ENCODE measurements at places on chromosomes 5 and 9.
A peak's percentile ranks its signal among the peaks of the same experiment; 100 is the strongest.

DNA sequence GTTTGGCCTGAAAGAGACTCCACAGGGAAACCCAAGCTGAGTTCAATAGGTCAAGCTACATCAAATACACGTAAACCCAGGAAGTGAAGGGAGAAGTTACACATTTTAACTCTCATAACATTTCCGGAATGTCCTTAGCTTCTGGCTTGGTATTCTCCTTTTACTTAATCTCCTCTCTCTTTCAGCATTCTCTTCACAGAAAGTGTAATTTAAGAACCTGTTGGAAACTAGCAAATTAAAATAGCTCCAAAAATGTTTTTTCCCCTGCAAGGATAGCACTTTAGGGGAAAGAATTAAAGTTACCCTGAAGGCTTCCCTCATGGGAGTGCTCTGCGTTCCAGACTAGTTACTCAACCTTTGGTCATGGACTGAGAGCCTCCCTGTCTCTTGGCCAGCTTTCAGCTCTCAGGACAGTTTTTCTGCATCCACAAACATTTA is 292.7 kb upstream of the TARS1 start:
- no peak for DNase-seq

- DNase-seq, result no peak
These were observed 14.1 kb upstream of the EXOC3 start for GRCh38 chr5:428754-429452.

DNA sequence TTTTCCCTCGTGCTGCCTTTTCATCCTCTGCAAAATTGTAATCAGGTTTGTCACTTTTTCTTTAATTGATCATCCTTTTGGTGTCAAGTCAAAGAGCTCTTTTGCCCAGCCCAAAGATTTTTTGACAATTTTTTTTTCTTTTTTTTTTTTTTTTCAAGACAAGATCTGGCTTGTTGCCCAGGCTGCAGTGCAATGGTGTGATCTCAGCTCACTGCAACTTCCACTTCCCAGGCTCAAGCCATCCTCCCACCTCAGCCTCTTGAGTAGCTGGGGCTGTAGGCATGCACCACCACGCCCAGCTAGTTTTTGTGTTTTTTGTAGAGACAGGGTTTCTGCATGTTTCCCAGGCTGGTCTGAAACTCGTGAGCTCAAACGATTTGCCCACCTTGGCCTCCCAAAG is 36.7 kb downstream of the CDK7 start:
- DNase-seq, result no peak

DNA sequence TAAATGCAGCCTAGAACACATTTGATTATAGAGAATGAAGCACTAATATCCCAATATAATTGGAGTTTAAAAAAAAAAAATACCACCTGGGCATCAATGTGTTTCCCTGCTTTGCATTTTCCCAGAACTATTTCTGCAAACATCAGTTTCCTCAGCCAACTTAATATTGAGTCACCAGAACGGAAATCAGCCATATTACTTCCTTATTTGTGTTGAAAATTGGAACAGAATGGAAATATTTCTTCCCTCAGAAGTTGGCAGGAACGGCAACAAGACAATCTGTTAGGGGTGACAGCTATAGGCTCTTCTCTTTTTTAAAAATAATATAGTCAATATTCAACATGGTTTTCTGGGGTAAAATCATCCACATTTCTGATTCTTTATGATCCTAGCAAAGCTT is 4.0 kb downstream of the MFAP3 start:
- DNase-seq, result no peak

DNA sequence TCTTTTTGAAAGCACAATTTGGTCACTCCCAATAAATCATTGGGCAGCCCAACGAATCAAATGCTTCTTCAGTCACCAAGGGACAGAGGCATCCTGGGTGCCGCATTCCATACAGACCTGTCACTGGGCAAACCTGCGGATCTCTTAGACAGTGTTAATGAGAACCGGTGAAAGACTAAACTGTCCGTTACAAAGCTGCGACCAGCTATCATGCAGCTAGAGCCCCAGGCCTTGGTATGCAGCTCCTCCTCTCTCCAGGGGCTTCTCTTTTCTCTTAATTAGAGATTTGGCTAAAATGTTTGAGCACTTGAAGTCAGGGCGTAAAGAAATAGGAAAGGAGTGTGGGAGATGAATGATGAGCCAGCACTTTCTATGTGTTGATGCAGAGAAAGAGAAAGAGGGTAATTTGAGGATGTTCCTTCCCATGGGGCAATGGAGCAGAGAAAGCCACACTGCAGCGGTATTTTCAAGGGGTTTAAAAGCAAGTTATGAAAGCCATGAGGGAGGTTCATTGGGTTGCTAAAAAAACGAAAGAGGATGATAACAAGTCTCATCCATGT is 175.3 kb downstream of the RFK start:
- DNase-seq, result no peak

GRCh38 chr5:15249152-15249551 is 250.8 kb upstream of the FBXL7 start:
- no peak for DNase-seq

GRCh38 chr5:150801117-150801927 is 22.8 kb downstream of the SMIM3 start:
- DNase-seq, result no peak

- no peak for DNase-seq
These were observed 11.6 kb downstream of the DIPK1B start for GRCh38 chr9:136723989-136724388.

DNA sequence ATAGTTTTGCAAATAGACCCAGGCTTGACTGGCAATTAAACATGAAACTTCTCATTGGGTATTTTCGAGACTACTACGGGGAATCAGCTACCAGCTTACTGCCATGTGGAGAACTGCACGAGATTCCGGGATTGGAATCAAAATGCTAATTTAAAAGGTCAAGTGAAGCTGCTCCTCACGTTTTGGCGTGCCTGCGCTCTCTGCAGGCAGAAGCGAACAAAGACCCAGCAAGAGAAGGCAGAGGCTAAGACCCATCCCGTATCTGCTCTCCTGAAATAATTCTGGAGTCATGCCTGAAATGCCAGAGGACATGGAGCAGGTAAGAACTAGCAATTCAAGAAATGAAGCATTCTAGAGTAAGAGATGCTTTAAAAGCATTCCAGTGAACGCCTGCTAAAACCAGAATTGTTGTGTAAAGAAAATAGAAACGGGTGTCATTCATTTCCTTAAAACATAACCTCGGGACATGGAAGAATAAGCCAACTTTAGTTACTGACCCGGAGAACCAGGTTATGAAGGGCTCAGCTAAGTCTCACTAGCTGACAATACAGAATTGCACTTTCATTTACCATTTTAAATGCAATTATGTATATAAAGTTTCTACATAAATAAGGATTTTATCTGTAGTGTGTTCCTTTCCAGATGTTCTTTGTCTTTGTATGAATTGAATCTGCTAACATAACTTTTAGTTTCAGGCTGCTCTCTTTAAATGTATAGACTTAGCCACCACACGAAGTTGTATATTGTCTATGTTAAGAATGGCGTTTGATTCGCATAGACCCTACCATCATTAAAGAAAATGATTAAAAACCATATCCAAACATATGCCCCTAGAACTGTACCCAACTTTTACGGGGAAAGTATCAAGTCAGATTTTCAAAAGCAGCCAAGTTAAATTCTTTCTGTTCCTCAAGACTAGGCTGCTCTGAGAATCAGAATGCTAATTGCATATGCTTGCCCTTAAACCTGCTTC is 2.0 kb upstream of the MAT2B start:
- DNase-seq, result peak; percentile 13

DNA sequence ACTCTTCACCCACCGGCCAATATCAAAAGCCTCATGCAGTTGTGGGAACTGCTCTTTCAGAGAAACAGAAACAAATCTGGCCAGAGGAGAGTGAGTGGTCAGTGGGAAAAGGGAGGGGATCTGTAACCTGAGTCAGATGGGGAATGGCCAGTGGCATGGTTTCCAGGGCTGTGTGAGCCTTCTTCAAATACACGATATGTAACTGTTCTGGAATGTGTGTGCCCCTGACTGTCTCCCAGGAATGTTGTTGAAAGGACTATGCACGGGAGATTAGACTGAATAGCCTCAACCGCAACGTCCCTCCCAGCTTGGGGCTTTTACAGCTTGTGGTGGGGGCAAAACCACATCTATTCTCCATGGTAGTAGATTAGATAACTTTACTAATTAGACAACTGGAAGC is 60.8 kb downstream of the SH3TC2 start:
- DNase-seq, result no peak

GRCh38 chr9:79824265-79824664 is 252.5 kb downstream of the TLE4 start:
- no peak for DNase-seq

- DNase-seq, result no peak
These were observed 228.7 kb downstream of the TUSC1 start for GRCh38 chr9:25449503-25449902.

GRCh38 chr9:124293718-124294506 is 36.2 kb downstream of the NEK6 start:
- no peak for DNase-seq

GRCh38 chr5:180454752-180455151 is 39.4 kb upstream of the CNOT6 start:
- DNase-seq, result no peak

DNA sequence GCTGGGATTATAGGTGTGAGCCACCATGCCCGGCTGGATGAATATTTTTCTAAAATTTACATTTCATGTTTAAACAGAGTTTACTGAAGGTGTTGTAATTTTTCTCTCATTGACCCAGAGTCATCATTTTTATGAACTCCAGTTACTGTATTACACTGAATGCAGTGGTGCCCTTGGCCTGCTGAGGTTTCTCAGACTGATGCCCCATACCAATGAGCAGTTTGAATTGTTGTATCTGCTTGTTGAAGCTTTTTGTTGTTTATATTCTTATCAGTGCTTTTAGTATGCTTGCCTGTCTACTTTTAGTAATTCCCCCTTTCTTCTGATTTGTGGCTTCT is 29.9 kb downstream of the NFX1 start:
- DNase-seq, result no peak

DNA sequence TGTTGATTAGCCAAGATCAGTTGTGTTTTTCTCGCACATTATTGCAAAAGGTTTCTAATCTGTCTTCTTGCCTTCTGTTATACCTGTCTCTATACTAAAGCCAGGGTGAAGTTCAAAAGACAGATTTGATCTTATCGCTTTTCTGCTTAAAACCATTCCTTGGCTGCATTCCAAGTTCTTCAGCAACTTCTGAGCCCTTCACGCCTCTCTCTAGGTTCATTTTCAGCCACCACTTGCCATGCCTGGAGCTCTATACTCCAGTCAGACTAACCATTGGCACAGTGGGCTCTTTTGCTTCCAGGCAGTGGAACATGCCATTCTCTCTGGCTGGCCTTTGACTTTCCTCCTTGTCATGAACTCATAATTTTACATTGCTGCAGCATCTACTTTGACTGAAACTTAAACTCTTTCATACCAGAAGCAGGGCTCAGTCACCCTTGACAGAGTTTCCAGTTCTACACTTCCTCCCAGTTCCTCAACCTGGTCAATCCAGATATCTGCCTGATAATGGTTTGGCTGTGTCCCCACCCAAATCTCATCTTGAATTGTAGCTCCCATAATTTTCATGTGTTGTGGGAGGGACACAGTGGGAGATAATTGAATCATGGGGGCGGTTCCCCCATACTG is 114.4 kb downstream of the SLC12A2 start:
- no peak for DNase-seq

DNA sequence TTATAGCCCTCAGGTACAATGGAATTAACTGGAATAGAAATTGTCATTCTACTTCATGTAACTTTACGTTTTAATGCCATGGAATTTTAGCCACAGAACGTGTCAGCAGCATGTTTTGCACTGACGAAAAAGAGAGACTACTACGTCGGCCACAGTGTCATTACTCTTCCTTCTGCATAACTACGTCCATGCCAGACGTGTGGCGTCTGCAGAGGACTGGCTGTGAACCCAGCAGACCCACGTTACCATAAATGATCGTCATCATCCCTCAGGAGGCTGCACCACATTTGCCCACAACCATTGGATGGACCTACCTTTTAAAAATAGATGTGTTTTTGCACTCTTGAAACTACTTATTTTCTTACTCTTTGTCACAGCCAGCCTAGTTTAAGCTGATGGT is 63.8 kb upstream of the ATG10 start:
- no peak for DNase-seq

GRCh38 chr5:96717874-96718273 is 55.7 kb downstream of the CAST start:
- no peak for DNase-seq

GRCh38 chr5:74541381-74541781 is 99.1 kb downstream of the ENC1 start:
- DNase-seq, result no peak

GRCh38 chr5:143258559-143259253 is 144.8 kb downstream of the NR3C1 start:
- no peak for DNase-seq

DNA sequence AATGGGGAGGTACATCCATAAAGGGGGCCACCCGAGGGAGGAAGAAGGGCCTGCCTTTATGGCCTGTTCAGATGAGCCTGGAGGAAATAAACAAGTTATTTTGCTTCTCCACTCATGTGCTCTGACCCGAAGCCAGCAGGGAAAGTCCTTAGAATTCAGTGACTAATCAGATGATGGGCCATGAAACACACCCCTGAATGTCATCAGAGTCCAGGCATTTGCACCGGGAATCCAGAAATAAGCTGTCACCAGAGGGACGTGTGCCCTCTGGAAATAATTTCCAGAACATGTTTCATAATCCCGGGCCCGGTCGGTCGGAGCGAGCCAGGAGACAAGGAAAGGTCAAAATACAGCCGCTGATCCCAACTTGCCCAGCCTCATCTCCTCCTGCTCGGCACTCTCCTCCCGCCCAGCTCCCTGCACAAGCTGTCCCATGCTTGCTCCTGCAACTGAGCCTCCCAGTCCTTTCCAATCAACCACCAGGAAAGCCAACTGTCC is 73.6 kb upstream of the ZNF622 start:
- DNase-seq, result no peak

DNA sequence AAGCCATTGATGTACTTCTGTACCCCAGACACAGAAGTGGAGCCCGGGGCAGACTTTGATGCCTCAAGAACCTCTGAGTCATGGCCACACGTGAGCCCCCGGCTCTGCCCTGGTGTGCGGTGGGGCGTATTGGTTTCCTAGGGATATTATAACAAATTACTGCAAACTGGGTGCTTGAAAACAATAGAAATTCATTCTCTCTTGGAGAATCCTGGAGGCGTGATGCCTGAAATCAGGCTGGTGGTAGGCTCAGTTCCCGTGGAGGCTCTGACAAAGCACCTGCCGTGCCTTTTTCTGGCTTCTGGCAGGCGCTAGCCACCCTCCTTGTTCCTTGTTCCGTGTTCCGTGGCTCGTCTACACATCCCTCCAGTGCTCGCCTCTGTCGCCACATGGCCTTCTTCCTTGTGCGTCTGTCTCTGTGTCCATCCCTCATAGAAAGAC is 24.2 kb downstream of the NEK6 start:
- DNase-seq, result no peak

GRCh38 chr5:154065971-154066370 is 27.2 kb downstream of the MFAP3 start:
- DNase-seq, result no peak

GRCh38 chr9:33331377-33331891 is 41.1 kb downstream of the NFX1 start:
- DNase-seq, result no peak

DNA sequence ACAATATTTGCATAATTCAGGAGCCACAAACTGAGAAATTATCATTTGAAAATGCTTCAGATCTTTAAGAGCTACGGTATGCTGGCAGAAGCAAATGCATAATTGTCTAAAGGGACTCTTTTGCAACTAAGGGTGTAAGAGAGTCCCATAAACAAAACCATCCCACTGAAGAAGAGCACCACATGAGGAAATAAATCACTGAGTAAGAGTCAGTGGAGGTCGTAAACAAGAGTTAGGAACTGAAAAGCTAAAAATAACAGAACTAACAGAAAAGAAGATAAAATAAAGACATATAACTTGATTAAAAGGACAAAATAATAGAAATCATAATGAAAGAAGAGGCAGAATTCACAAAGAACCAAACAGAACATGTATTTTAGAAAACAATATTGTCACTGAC is 3.5 kb upstream of the SMC2 start:
- no peak for DNase-seq

All from stimulated activated CD4-positive, alpha-beta T cell treated with anti-CD3 and anti-CD28 coated beads, Interleukin-12 subunit alpha, Interleukin-12 subunit beta, amount 100 ng/mL, for 24 hours (primary cell).